ENCODE measurements at places on chromosomes 7 and 10. TPM values are rescaled to one million over a fixed set of nuclear protein-coding genes. Genes with fewer than 3 reads are reported as not detected.

DNA sequence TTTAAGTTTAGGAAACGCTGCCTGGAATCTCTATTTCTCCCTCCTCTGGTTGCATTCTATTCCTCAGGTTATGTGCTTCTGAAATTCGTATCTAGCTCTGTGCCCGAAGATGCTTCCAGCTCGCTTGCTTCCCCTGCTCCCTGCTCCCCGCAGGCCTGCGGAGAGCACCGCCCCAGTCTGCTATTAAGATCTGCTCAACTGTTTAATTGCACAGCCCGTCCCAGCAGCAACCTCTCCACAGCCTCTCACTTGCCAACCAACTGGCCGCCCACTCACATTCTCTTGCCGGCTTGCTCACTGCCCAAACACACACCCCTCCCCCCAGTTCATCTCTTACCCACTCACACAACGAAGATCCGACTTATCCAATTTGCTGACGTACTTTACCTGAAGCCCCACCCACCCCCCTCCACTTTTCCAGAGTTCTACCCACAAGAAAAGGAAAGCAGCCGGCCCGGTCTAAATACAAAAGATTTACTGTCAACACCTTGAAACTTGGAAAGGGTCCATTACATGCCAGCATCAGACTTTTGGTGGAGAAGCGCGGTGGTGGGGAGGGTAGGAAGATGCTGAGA, 167.3 kb upstream of the KLF14 start:
- DNase-seq = peak; percentile 56

Gene ORAI2
- 25.1 TPM for total RNA-seq

GRCh38 chr10:48231699-48232315, 42.7 kb downstream of the FRMPD2 start:
- no peak for DNase-seq

Gene WIPF3
- total RNA-seq = not detected

- DNase-seq = no peak
Observed at GRCh38 chr7:99252166-99252895, 20.3 kb upstream of the MYH16 start.

Gene PLEKHS1
- 0.07 TPM for total RNA-seq

- DNase-seq = no peak
Observed at GRCh38 chr10:48817141-48817540, 122.5 kb downstream of the LRRC18 start.

Gene ZEB1
- total RNA-seq = 49.0 TPM

- no peak for DNase-seq
Observed at GRCh38 chr10:121313119-121313875, 284.9 kb downstream of the FGFR2 start.

DNA sequence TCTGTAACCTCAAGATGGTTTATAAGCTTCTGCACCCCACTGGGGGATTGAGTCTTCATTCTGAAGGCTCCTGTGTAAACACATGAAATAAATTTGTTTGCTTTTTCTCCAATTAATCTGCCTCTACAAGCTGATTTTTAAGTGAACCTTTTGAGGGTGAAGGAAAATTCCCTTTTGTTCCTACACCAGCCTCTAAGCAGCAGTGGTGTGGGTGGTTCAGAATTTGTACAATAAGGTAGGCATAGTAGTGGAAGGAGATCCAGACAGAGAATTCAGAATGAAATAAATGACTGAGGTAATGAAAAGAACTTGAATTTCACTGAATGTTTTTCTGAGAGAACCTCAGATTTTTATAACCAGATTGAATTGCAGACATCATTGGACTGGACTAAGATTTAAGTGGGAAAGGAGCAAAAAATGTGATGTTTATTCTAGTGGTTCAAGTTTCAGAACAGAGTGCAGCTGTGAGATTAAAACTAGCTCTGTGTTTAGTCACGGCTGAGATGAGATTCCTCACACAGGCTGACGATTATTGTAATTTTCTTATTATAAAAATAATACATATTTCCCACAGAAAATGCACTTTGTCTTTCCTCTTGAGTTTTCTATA, 1162.2 kb downstream of the TYW1 start:
- no peak for DNase-seq

GRCh38 chr7:27955011-27955410, 215.0 kb downstream of the TAX1BP1 start:
- DNase-seq = no peak

Measured in activated CD4-positive, alpha-beta T cell treated with anti-CD3 and anti-CD28 coated beads for 36 hours (primary cell).